ENCODE measurements at places on chromosomes 7 and 10. TPM values are rescaled to one million over a fixed set of nuclear protein-coding genes. Genes with fewer than 3 reads are reported as not detected.

DNA sequence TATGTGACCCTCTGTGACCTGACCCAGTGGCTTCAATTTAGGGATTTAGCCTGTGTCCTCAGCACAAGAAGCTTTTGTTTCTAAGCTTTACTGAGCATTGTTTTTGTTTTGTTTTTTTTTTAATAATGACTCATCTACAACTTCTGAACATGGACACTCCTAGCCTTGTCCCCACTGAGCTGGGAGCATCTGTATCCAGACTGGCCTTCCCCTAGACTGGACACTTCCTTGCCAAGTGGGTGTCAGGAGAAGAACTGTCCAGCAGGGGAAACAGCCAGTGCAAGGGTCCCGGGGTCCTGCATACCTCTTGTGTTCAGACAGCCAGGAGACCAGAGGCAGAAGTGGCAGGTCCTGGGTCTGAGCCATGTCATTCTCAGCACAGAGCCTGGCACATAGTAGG lies 108.6 kb downstream of the TMEM130 start:
- no peak for DNase-seq
- H3K4me3 ChIP-seq = no peak overlapping the region
- no peaks in the 10 kb centered on the region for H3K27me3 ChIP-seq
- no peaks in the 10 kb centered on the region for H3K36me3 ChIP-seq

DNA sequence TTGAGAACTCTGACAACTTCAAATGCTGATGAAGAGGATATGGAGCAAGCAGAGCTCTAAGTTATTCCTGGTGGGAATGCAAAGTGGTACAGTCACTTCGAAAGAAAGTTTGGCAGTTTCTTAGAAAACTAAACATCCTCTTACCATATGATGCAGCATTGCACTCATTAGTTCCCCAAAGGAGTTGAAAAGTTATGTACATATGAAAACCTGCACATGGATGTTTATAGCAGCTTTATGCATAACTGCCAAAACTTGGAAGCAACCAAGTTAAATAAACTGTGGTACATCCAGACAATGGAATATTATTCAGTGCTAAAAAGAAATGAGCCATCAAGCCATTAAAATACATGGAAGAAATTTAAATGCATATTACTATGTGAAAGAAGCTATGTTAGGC lies 779.3 kb upstream of the COBL start:
- H3K27ac ChIP-seq = no peak overlapping the region
- no peaks in the 10 kb centered on the region for H3K4me1 ChIP-seq
- no peaks in the 10 kb centered on the region for H3K36me3 ChIP-seq
- no peaks in the 10 kb centered on the region for H3K27me3 ChIP-seq
- no peak for DNase-seq
- no peak overlapping the region for H3K4me3 ChIP-seq

- peaks cover 3% of the 10 kb centered on the region for H3K4me1 ChIP-seq
- no peak overlapping the region for H3K27ac ChIP-seq
- DNase-seq = no peak
- H3K36me3 ChIP-seq = no peaks in the 10 kb centered on the region
Measured at GRCh38 chr7:151673216-151673615, 153.5 kb upstream of the RHEB start.

GRCh38 chr10:86855513-86855912 lies 99.1 kb downstream of the BMPR1A start:
- H3K4me1 ChIP-seq = peaks cover 2% of the 10 kb centered on the region
- H3K4me3 ChIP-seq = no peak overlapping the region
- no peaks in the 10 kb centered on the region for H3K36me3 ChIP-seq
- no peaks in the 10 kb centered on the region for H3K27me3 ChIP-seq

DNA sequence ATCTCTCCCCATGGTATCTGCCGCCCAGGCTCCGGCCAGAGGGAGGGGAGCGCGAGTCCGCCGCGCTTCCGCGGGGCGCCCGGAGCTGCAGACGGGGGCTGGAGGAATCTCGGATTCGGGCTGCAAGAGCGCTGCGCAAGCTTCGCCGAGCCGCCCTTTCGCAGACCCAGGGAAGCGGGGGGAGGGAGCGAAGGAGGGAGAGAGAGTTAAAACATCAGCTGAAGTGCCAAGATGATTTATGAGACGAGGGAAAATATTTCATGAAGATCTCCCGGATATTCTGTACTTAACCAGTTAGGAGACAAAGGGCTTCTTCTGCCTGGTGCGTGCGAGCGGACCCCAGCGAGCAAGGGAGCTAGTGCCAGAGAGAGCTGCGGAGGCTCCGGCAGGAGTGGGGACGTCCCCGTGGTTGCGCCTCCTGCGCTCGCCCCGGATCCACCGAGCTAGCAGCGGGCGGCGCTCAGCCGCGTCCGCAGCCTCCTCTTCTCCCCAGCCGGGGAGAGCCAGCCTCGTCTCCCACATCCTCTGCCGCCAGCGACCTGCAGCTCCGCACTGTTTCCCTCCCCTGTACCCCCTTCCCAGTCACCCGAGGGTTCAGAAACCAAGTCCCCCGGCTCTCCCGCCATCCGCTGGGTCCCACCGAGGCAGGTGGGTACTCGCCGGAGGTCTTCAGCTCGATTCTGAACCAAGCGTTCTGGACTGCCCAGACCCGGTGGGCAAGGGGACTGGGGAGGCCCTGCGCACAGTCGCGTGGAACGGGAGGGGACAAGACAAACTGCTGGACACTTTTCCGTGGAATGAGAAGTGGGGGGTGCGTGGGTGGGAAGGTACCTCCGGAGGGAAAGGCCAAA lies 1.0 kb upstream of the PAX2 start:
- no peak for DNase-seq
- peaks cover 95% of the 10 kb centered on the region for H3K27me3 ChIP-seq
- H3K4me3 ChIP-seq = no peak overlapping the region
- H3K4me1 ChIP-seq = no peaks in the 10 kb centered on the region
- H3K27ac ChIP-seq = no peak overlapping the region

- H3K27ac ChIP-seq = no peak overlapping the region
- H3K4me3 ChIP-seq = no peak overlapping the region
- DNase-seq = no peak
- no peaks in the 10 kb centered on the region for H3K36me3 ChIP-seq
Measured at GRCh38 chr7:92259610-92260247, 14.0 kb downstream of the ANKIB1 start.

DNA sequence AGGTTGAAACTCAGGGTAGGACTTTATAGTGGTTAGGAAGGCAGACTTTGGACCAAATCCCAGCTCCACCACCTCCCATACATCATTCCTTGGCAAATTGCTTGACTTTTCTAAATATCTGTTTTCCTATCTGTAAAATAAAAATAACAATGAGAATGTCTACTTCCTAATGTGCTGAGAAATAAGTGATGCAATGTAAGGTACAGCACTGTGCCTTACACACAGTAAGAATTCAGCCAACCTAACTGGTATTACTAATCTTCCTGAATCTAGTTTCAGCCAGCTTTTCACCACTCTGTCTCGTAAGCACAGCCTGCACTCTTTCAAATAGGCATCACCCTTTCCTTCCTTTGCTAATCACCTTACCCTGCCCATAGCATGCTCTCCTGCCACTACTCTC lies 9.7 kb downstream of the PRLHR start:
- no peak for DNase-seq
- H3K4me1 ChIP-seq = no peaks in the 10 kb centered on the region
- no peaks in the 10 kb centered on the region for H3K36me3 ChIP-seq
- H3K27me3 ChIP-seq = peaks cover 2% of the 10 kb centered on the region

The MOGAT3 gene
- total RNA-seq = not detected

The PAPSS2 gene
- 58.6 TPM for total RNA-seq

The VAX1 gene
- total RNA-seq = not detected
